ENCODE measurements at places on chromosomes 12 and 14.

GRCh38 chr12:80262771-80263170 is 163.4 kb downstream of the OTOGL start:
- no peak for DNase-seq

DNA sequence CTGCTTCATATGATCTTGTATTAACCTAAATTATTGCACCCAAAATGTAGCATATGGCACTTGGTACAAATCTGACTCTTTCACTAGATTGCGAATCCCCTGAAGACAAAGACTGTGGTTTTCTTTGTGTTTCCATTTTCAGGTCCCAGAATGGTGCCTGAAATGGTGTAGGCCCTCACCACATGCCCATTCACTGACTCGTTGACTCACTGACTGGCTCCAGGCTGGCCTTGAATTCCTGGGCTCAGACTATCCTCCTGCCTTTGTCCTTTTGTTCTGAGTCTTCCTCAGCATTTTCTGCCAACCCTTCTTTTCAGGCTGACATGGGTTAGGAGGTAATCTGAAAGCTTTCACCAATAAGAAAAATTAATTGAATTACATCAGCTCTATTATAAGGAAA is 368.7 kb upstream of the GARIN6 start:
- no peak for DNase-seq

DNA sequence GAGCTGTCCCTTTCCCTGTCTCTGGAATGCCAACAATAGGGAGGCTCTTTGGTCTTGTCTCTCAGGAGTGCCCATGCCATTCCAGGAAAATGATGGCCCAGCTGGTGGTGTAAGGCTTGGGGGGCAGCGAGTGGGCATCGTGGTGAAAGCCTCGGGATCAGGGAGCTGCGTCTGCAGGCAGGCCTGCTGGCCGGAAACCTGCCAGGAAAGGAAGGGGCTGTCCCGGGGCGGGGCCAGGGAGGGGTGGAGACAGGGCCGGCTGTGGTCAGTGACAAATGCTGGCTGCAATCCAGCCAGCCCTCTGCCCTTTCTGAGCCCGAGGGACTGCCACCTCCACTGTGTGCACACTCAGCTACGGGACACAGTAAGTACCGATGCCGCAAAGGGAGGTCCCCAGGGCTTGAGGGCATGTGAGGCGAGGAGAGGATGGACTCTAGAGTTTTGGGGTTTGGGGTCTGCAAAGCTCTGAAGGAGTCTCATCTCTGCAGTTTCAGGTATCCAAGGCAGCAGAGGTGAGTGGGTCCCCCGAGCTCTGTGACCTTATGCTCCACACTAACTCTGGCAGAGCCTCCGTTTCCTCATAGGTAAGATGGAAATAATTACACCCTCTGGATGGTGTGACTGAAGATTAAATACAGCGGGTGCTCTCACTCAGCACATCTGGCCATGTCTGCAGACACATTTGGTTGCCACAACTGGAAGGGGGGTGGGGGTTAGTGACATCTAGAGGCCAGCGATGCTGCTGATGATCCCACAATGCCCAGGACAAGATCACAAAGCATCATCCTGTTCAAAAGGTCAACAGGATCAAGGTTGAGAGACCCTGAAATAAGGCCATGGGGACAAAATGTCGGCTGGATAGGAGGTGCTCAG is at the start of gene SERPINA5:
Gene SERPINA5, plus strand, starts transcription at position 300 of the 873 bp plus-strand sequence. CDS start 5,937 bp downstream, outside the sequence.
- no peak for DNase-seq

DNA sequence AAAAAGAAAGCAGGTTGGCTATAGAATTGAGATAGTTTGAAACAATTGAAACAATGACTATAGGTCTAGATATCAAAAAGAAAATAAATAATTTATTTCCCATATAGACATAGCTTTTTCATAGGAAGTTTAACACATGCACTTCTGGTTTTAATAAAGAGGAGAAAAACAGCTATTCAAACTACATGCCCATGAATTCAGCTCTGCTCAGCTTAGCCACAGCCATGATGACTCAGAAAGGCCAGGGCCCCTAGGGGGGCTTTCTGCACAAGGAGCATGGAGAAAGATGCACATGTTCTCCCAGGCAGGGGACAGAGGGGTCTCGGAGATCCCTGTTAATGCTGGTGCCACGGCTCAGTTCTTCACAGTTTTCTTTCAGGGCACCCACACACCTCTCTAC is 114.0 kb downstream of the GALC start:
- no peak for DNase-seq

GRCh38 chr12:19064713-19065112 is 64.8 kb upstream of the PLEKHA5 start:
- no peak for DNase-seq

GRCh38 chr14:32531942-32532515 is 202.9 kb downstream of the AKAP6 start:
- DNase-seq = no peak

- no peak for DNase-seq
Observed at GRCh38 chr12:59055204-59055860, 135.0 kb upstream of the LRIG3 start.

DNA sequence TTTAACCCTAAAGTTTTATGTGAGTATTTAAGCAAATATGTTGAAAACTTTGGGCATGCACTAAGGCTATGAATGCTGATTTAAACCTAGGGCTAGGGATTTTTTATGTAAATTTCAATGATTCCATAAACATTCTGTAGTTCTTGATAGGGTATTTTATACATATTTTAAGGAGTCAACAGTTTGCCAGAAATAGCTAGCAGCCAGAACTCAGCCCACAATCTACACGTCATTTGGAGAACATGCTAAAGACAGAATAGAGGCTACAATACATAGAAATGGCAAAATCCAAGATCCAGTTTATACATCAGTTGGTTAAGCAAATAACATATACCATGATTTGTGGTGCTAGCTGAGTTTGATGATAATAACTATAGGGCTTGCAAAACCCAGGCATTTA is 184.7 kb downstream of the TMEM117 start:
- no peak for DNase-seq

DNA sequence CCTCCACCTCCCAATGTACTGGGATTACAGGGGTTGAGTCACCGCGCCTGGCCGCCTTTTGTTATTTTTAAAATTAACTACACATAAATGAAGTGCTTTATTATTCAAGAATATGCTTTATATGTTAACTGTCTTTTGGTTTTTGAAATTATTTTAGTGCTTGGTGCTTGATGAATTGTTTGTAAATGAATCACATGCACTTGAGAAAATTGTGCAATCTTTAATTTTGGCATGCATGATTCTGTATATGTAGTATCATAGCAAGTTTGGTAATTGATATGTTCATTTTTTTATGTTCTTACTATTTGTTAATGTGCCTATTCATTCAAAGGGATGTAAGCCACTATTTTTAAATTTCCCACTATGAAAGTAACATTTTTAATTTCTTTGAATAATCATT is 440.9 kb downstream of the NAV3 start:
- DNase-seq = no peak

GRCh38 chr14:106809615-106810014 is 1283.2 kb downstream of the TMEM121 start:
- no peak for DNase-seq

DNA sequence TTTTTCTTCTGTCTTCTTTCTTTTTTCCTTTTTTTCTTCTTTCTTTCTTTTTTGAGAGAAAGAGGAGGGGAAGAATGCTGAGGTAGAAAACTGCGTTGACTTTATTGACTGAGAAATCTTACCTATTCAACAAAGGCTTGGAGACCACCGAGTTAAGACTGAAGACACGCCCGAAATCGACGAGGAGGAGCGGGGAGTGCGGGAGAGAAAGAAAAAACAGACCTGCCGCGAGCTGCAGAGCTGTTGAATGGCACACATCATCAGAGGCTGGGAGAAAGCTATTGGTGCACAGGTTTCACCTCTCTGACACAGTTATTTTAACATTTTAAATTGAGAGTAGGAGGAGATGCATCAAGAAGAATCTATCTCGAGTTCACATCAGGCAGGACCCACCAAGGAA is 5.1 kb downstream of the ASCL1 start:
- no peak for DNase-seq

DNA sequence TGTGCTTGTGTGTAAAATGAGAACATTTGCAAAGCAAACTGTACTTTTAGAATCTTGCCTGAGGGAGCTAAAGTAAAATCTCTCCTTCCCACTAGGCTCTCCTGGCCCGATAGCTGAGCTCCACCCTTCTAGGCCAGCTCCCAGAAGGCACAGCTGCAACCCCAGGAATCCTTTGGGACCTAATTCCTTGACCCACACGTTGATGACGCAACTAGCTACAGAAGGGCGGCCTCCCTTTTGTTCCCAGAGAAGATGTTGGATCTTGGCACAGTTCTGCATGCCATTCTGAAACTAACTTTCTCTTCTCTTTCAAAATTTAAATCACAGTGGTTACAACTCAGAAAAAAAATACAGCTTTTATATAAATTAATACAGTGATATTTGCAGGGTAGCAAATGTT is 268.1 kb downstream of the EGLN3 start:
- DNase-seq = no peak

DNA sequence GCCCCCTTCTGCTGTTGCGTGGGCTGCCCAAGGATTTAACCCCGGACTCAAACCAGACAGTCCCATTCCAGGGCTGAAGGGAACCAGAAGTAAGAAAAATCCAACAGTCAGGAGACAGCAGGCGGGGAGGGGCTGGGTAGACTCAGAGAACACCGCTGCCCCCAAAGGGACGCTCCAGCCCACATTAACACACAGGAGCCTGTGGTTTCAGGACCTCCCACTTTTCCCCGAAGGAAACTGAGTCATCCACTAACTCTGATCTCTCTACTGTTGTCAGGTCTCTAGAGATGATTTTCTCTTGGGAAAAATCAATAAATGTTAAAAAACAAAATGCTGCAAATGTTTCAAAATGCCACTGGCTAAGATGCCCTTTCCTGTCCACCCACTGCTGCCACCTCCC is 41.6 kb downstream of the FBXO21 start:
- no peak for DNase-seq

DNA sequence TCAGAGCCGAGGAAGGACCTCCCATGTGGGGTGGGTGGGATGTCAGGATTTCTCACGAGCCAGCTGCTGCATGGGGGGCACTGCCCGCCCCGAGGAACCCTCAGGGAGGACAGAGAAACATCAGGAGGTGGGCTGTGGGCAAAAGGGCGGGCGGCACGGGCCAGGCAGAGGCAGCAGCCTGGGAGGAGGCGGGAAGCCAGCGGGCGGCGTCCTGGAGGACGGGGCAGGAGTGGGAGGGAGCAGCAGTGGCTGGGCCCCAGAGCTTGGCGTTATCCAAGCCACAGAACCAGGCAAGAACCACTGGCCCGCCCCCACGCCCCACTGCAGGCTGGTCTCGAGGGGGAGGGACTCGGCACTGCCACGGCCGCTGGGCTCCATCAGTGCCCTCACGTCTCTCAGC is 2.4 kb downstream of the C14orf180 start:
- DNase-seq = no peak

DNA sequence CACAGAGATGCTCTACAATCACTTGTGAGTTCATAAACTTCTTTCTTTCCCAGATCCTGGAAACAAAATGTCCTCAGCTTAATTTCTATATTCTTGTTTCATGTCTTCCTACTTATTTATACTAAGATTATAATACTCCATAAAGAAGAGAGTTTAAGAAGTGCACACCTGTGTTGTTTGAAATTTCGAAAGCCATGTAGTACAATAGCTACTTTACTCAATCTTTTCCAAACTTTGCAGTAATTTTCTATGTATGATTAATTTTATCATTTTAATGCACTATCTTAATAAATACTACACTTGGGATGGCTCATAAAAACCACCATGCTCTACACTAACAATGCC is 300 bp upstream of the TTC5 start:
- no peak for DNase-seq

GRCh38 chr14:102581193-102581592 is 11.3 kb upstream of the RCOR1 start:
- DNase-seq = no peak

GRCh38 chr12:111445726-111446581 is 40.2 kb downstream of the SH2B3 start:
- no peak for DNase-seq

DNA sequence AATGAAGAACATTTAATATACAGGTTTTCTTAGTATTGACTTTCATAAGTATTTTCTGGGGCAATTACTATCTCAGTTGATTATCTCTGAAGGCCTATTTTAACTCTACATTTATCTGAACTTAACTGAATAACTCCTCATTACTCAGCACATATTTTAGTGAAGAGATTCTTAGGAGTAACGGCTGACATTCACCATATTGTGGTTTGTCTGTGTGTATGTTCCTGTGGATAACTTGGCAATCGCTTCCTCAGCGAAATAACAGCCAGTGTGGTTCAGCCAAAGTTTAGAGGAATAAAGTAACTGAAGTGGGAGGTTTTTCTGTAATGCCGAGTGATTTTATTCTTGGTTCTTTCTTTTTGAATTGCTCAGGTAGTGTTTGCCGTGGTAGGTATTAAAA is 168.0 kb downstream of the RAD51B start:
- DNase-seq = no peak

DNA sequence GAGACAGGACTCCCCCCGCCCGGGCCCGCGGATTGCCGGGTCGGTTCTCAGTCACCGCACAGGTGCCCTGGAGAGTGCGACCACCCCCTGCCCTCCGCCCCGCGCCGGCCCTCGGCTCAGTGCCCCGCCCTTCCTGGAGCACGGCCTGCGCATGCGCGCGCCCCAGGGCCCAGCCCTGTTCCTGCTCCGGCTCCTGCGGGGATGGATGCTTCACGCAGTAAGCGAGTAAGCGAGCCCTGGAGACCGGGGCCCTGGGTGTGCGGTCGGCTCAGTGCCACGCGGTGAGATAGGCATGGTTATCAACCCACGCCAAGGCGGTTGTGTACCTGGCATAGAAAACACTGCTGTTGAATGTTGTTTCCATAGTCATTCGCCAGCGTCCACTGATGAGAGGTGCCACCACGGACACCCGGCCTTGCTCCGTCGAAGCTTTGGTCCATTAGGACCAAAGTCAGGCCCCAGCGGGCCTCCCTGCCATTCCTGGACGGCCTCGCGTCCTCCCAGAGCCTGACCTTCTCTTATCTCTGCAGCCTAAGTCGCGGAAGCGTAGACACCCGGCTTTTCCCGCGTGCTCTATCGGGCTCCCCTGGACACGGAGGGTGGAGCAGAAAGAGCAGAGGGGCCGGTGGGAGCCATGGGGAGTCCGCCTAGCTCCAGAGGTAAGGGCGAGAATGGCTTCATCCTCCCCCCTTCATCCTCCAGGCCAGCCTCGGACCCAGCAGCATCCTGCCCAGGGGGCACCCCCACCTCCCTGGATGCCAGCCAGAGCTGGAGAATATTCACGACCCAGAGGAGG is 90.6 kb downstream of the PAPOLA start:
- DNase-seq = no peak

DNA sequence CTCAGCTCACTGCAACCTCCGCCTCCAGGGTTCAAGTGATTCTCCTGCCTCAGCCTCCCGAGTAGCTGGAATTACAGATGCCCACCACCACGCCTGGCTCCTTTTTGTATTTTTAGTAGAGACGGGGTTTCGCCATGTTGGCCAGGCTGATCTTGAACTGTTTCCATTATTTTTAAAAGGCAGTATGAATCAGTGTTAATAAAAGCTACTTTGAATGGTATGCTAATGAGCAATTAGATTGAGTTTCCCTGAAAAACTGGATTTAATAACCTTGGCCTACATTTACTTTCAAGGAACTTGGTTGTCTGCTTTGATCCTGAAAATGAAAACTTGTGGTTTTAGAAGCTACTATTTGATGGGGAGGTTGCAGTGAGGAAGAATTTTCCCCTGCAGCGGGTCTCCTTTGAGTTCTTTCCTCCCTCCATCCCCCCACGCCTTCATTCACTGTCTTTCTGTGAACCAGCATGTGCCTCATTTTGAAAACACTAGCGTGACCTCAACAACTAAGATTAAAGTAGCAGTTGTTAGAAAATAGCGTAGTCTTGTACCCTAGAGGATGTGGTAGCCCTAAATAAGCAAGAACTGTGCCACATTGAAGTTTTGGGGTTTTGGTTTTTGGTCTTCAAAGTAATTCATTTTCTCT is 17.8 kb upstream of the RPS6KA5 start:
- no peak for DNase-seq
